ENCODE measurements at places on chromosomes 12 and 14.
A peak's percentile ranks its signal among the peaks of the same experiment; 100 is the strongest.

DNA sequence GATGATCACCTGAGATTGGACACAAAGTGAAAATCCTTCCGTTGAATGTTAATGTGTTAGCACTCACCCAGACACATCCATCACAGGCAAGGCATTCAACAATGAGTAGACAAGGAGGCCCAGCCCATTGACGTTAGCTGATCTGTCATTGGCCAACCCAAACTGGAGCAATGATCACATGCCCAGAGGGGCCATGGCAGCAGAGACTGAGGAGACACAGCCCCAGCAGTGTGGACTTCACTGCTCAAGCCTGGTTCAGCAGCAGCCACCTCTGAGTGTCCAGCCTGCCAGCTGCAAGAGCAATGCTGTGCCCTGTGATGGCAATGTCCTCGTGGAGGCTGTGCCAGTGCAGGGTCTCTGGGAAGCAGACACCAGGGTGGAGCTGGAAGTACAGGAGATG is 622.2 kb downstream of the AACS start:
- no peak overlapping the region for H3K27ac ChIP-seq
- H3K27me3 ChIP-seq, result no peaks in the 10 kb centered on the region
- DNase-seq, result no peak
- H3K4me3 ChIP-seq, result no peak overlapping the region
- H3K4me1 ChIP-seq, result no peaks in the 10 kb centered on the region

- H3K27me3 ChIP-seq, result no peaks in the 10 kb centered on the region
- H3K36me3 ChIP-seq, result no peaks in the 10 kb centered on the region
- H3K4me3 ChIP-seq, result no peak overlapping the region
- H3K27ac ChIP-seq, result no peak overlapping the region
These were observed 23.3 kb downstream of the FIGNL2 start for GRCh38 chr12:51825216-51825615.

DNA sequence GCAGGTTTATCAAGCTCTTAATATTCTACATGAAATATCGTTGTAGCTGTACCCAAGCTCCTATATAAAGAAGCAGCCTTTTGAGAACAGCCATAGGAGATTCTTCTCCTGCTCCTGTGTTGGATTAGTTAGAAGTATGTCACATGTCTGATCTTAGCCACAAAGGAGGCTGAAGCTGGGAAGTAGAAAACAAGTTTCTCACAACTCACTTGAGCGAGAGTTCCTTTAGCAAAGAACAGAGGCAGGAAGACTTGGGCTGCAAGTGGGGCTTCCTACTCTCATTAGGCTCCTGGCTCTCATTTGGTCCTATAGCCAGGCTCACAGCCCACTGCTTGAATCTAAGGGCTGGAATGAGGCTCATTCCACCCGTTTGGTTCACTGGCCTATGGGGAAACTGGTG is 281.9 kb downstream of the BTG1 start:
- no peak for DNase-seq
- H3K4me1 ChIP-seq, result no peaks in the 10 kb centered on the region
- H3K4me3 ChIP-seq, result no peak overlapping the region
- H3K27me3 ChIP-seq, result no peaks in the 10 kb centered on the region
- no peaks in the 10 kb centered on the region for H3K36me3 ChIP-seq

DNA sequence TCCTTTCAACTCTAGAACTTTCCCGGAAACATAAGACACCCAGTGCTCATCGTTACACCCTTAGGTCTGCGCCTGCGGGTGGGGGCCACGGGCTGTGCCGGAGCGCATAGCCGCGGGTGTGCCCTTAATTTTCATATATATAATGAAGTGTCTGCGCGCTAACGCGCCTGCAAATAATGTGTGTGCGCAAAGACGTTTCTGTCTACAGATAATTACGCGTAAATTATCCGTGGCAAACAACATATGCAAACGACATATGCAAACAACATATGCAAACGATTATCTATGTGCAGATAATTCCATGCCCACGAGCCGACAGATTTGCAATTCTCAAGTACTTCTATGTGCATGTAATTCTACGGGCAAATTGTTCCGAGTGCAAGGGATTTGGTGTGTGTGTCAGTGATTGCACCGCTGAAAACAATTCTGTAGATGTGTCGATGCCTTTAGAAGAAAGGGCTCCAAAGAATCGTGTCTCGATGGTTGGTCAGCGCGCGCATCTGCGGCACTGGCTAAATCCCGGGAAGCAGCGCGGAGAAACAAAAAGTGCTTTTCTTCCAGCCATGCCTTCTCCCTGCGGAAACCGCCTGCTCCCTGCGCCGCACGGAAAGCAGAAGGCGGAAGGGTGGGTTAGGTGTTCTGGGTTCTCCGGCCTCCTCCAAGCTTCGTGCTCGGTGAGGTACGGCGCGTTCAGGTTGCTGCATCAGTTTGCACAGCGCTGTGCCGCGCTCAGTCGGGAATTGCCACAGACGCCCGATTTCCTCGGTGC is 34.5 kb upstream of the TBX5 start:
- H3K4me1 ChIP-seq, result no peaks in the 10 kb centered on the region
- no peak overlapping the region for H3K27ac ChIP-seq
- no peaks in the 10 kb centered on the region for H3K36me3 ChIP-seq
- no peak overlapping the region for H3K4me3 ChIP-seq
- H3K27me3 ChIP-seq, result peaks cover 49% of the 10 kb centered on the region

- H3K27me3 ChIP-seq, result no peaks in the 10 kb centered on the region
- H3K4me3 ChIP-seq, result no peak overlapping the region
- no peak overlapping the region for H3K27ac ChIP-seq
- H3K36me3 ChIP-seq, result no peaks in the 10 kb centered on the region
- H3K4me1 ChIP-seq, result peaks cover 9% of the 10 kb centered on the region
These were observed 94.4 kb downstream of the CHGA start for GRCh38 chr14:93017301-93017797.

GRCh38 chr12:85468356-85469157 is 188.5 kb downstream of the ALX1 start:
- peak; percentile 73 for DNase-seq
- peak overlapping the region; percentile 47 for H3K4me3 ChIP-seq

GRCh38 chr12:82645414-82645813 is 41.3 kb upstream of the TMTC2 start:
- H3K27ac ChIP-seq, result no peak overlapping the region
- no peaks in the 10 kb centered on the region for H3K27me3 ChIP-seq
- no peak for DNase-seq
- no peak overlapping the region for H3K4me3 ChIP-seq
- H3K36me3 ChIP-seq, result no peaks in the 10 kb centered on the region

DNA sequence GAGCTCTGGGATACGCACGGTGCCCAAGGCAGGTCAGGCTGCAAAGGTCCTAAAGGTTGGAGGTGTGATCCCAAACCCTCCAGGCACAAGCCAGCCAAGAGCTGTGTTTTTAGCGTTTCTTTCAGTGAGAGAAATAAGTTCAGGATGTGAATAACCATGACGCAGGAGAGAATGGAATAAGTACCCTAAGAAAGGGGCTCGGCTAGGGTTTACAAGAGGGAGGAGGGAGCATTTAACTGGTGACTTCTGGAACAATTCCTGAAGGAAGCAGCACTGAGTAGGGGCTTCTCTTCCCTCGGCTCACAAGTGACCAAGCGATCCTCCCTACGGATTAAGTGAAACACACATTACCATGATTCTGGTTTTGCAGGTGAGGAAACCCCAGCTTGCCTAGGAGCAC is 29.4 kb downstream of the SSH1 start:
- no peak overlapping the region for H3K4me3 ChIP-seq
- peak; percentile 25 for DNase-seq
- H3K36me3 ChIP-seq, result peaks cover 26% of the 10 kb centered on the region
- H3K27ac ChIP-seq, result peak overlapping the region; percentile 95
- no peaks in the 10 kb centered on the region for H3K27me3 ChIP-seq

DNA sequence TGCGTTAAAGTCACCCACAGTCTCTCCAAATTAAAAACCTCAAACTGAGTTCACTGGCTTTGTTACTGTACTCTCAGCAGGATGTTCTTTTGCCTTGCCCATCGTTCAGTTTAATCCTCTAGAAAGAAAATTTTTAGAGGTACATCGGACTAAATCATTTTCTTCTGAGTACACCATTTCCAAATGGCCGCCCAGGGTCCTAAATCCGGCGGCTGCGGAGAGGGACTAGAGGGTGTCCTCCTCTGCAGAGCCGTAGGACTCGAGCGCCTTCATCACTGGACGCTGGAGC is 1.4 kb downstream of the LIN7A start:
- H3K27me3 ChIP-seq, result no peaks in the 10 kb centered on the region
- no peak for DNase-seq
- H3K4me1 ChIP-seq, result peaks cover 2% of the 10 kb centered on the region
- no peaks in the 10 kb centered on the region for H3K36me3 ChIP-seq
- H3K27ac ChIP-seq, result peak overlapping the region; percentile 66

DNA sequence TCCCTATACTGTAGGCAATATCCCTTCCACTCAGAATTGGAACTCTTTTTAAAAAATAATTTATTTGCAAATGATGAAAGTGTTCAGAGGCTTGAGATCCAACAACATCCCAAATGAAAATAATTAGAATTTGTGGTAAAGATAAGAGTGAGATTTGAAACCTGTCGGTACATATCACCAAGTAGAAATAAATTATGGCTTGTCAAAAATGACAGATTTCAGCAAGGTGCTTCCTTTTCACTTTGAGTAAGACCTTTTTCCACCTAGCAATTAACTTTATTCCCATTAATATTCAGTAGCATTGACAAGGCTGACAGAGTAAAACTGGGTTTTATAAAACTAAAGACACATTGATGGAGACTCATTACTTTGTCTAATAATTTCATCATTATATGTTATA is 107.7 kb upstream of the PRKD1 start:
- H3K27ac ChIP-seq, result no peak overlapping the region
- H3K27me3 ChIP-seq, result no peaks in the 10 kb centered on the region
- no peak for DNase-seq
- no peaks in the 10 kb centered on the region for H3K36me3 ChIP-seq

GRCh38 chr12:73623421-73623820 is 914.2 kb upstream of the ATXN7L3B start:
- H3K27me3 ChIP-seq, result no peaks in the 10 kb centered on the region
- H3K27ac ChIP-seq, result no peak overlapping the region
- no peak overlapping the region for H3K4me3 ChIP-seq
- no peaks in the 10 kb centered on the region for H3K36me3 ChIP-seq

GRCh38 chr12:88298761-88299242 is 156.7 kb downstream of the TMTC3 start:
- H3K4me3 ChIP-seq, result no peak overlapping the region
- peak; percentile 99 for DNase-seq
- peaks cover 17% of the 10 kb centered on the region for H3K4me1 ChIP-seq
- no peaks in the 10 kb centered on the region for H3K27me3 ChIP-seq
- H3K36me3 ChIP-seq, result no peaks in the 10 kb centered on the region
- H3K27ac ChIP-seq, result peak overlapping the region; percentile 89

DNA sequence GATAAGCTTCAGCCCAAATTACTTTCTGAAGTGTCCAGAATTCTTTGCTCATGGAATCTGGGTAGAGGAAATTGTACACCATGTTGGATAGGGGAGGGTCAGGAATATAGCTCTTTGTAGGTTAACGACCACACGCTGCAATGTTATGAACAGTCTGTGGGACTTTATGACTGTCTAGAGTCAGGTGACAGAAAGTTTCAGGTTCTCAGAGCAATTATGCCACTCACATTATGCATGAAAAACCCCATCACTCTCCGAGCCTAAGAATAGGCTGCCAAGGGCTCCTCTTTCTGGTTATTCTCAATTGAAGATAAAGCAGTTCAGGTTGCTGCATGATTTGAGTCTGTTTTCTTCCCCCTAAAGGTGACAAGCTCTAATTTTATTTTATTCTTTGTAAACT is 430.9 kb downstream of the ATP23 start:
- no peaks in the 10 kb centered on the region for H3K27me3 ChIP-seq
- H3K4me1 ChIP-seq, result peaks cover under 1% of the 10 kb centered on the region
- H3K4me3 ChIP-seq, result no peak overlapping the region
- H3K36me3 ChIP-seq, result no peaks in the 10 kb centered on the region

All from fibroblast of lung (primary cell).